ENCODE measurements at places on chromosomes 7 and 10.

- DNase-seq: no peak
These were observed 2.9 kb downstream of the FOXL3 start for GRCh38 chr7:292826-293225.

- no peak for DNase-seq
These were observed 158.5 kb upstream of the CACNA2D1 start for GRCh38 chr7:82602066-82602465.

DNA sequence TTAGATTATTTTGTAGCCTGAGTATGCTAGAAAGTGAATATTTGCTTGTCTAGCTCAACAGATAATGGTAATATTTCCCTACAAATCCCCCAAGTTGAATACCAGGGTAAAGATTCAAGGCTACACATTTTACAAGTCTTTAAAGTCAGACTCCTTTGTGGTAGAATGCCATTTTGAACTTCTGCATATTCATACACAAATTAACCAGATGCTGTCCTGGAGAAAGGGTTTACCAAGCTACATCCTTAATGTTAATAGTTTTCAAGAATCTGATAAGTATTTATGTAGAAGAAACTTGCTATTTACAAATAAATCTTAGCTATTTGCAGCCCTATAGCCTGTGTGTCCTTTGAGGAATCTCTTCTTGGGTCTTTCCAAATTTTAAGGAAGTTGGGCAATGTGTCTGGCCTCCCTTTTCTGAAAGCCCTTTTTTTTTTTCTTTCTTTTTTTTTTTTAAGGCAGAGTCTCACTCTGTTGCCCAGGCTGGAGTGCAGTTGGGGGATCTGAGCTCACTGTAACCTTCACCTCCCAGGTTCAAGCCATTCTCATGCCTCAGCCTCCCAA lies 82.6 kb downstream of the CPEB3 start:
- DNase-seq: no peak

DNA sequence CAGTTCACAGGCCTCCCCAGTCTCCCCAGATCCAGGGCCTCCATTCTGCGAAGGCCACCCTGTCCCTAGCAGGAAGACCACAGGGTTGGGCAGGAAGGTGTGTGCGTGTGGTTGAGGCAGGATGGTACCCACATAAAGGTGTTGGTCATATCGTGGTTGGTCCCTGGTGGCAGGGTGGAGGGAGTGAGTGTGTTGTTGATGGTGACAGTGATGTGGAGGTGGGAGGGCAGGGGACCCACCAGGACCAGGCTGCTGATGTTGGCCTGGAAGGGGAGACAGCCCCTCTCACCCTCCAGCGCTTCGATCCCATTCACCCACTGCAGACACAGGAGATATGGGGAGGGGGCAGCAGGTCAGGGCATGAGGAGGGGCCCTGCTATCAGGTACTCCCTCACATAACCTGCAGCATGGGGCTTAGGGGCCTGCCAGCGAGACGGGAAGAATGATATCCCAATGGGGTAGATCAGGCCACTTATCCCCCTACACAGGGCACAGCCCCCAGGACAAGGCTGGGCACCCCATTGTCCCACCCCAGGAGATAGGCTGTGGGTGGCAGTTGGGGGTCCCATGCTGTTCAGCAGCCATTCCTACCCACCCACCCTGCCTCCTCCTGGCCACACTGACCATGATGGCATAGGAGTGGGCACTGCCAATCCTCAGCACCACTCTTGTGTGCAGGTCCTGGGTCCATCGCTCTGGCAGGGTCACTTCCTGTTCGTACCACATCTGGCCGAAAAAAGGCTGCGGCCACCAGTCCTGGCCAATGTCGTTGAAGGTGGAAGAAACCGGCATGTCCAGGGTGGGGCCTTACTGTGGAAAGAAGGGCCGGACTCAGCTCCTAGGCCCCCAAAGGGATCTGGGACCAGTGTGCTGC lies 69.0 kb upstream of the ZNF479 start:
- DNase-seq: no peak

GRCh38 chr7:34928052-34928451 lies 109.2 kb downstream of the DPY19L1 start:
- peak; percentile 60 for DNase-seq

Measured in activated CD4-positive, CD25-positive, alpha-beta regulatory T cell treated with anti-CD3 and anti-CD28 coated beads, Interleukin-2, amount 50 U/mL, for 72 hours (primary cell).